Mucosa of descending colon (tissue), 3 donors: ENCODE measurements at places on chromosomes 4 and X. TPM values are rescaled to one million over a fixed set of nuclear protein-coding genes. Genes with fewer than 3 reads are reported as not detected.
A peak's percentile ranks its signal among the peaks of the same experiment; 100 is the strongest.

The CCNA2 gene
- total RNA-seq, result 18.9 TPM

The ZFP42 gene
- not detected for total RNA-seq

The UTP3 gene
- 23.4 TPM for total RNA-seq

The MXRA5 gene
- 3.3 TPM for total RNA-seq

- no peak for DNase-seq
Measured at GRCh38 chr4:146443525-146443924, 78.2 kb downstream of the SLC10A7 start.

GRCh38 chr4:117907646-117908045 is 126.6 kb upstream of the NDST3 start:
- no peak for DNase-seq

DNA sequence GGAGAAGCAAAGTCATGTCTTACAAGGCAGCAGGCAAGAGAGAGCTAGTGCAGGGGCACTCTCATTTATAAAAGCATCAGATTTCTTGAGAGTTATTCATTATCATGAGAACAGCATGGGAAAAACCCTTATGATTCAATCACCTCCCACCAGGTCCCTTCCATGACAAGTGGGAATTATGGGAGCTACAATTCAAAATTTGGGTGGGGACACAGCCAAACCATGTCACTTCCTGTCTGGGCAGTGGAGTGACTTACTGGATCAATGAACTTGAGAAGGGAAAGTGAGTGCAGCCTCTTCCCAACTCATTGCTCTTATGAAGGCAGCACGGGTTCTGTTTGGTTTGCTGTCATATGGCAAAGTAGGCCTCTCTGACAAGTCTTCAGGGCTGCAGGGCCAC is 261.8 kb upstream of the TAPT1 start:
- no peak for DNase-seq

GRCh38 chr4:77805840-77806239 is 13.3 kb downstream of the CNOT6L start:
- no peak for DNase-seq

DNA sequence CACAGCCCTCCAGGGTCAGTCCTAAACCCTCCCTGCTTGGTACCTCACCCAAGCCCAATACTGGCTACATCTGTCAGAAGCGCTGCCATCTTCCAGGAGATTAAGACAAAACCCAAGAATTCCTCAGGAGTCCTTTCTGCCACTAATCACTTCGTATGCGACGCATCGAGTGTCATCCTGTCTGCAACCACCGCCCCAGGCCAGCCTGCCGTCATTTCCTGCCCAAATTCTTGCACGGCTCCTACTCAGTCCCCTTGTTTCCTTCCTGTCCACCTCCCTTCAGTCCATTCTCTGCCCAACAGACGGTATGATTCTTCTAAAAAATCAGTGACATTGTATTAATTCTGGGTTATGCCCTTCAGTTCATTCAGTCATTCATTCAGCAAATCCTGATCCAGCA is 113.6 kb downstream of the NFKB1 start:
- peak; percentile 42 for DNase-seq

DNA sequence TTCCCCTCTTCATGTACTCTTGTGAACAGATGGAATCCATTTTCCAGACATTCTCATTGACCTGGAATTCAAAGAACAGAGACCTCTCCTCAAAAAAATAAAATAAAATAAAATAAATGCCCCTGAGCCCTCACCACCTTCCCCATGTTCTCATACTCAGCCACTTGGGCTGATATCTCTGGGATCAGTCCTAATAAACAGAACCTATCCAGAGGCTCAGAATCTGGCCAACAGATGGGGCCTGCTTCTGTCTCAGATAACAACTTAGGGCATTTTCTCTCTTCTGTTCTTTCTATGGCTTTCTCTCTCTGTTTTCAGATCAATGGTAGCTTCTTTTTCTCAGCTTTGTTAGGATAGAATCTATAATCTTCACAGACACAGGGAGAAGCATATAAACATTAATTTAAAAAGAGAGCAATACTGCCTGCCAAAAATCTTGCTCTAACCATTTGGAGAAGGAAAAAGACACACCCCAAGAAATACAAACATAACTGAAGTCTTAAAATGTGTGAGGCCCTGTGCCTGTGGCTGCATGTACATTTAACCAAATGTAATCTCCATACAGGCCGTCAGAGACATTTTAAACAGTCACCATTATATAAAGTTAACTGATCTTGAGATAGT is 907.1 kb downstream of the FAT4 start:
- DNase-seq, result no peak

DNA sequence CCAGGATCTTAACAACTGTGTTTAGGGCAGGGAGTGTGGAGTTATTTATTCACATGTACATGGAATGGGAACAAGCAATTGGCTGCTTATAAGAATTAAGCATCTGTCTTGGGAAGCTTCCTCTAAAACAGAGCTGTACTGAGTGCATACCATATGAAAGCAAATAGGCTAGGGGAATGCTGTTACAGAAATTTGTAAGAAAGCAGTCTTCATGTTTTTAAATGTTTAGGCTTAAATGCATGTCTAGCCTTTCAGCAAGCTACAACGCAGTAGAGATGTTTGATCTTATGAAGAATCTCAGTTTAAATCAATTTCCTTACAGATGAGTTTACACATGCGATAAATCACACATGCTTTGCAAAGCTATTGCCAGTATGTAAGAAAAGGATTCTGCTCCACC is 123.1 kb upstream of the MID1 start:
- no peak for DNase-seq

DNA sequence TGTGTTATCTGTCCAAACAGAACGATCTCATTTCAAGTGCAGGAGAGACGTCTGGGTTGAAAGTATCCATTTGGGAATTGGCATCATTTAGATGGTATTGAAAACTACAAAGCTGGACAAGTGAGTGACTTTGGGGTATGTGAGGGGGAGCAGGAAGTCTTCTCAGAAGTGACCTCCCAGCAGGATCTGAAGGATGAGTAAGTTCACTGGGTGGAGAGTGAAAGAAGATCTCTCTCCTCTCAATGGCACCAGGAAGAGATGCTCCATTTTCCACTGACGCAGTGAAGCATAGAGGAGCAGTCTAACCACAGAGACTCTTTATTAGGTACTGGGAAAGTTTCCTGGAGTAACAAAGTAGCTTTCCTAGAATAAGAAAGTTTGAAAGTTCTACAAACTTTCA is 161.0 kb downstream of the CPE start:
- DNase-seq, result no peak

GRCh38 chr4:171718665-171719064 is 94.5 kb upstream of the GALNTL6 start:
- DNase-seq, result no peak

DNA sequence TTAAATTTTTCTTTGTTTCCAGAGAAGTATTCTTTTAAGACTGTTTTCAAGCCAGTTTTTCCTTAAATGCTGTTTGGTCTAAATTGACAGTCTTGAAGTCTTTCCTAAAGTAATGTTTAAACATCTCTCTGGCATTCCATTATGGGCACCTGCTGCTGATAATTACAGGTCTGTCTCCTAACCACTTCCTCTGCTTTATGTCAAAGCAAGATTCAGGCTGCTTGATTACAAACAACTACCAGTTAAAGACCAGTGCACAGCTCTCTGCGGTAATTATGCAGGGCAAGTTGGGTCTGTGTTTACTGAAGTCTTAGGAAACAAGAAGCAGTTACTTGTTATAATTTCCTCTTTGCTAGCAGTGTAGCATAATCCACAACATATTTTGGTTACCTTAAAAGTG is 17.6 kb downstream of the UNC5C start:
- DNase-seq, result no peak

DNA sequence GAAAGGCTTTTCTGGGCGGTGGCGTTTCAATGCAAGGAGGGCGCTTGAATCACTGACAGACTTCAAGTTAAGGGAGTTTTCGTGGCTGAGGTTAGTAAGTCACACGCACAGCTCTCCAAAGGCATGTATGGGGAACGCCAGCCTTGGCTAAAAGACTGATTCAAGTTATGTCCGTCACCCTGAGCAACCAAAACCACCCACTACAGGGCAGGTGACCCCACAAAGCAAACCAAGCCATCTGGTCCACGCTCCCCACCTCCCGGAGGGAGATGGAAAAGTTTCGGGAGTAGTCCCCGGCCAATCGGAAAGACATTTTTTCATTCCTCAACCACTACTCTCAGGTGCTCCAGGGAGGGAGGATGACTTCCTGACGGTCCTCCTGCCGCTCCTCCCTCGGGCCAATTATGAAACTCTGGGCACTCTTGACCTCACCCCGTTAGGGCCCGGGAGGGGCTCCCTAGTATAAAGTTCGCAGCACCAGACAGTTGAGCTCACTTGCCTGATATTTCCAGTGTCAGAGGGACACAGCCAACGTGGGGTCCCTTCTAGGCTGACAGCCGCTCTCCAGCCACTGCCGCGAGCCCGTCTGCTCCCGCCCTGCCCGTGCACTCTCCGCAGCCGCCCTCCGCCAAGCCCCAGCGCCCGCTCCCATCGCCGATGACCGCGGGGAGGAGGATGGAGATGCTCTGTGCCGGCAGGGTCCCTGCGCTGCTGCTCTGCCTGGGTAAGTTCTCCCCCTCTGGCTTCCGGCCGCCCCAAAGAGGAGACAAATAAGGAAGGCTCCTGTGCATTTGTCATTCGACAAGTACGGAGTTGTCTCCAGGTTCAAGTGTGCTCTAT is at the start of gene EREG:
Gene EREG (plus strand): TSS at position 494 of the 840 bp plus-strand sequence. CDS start 164 bp downstream, at position 658.
- peak; percentile 64 for DNase-seq

DNA sequence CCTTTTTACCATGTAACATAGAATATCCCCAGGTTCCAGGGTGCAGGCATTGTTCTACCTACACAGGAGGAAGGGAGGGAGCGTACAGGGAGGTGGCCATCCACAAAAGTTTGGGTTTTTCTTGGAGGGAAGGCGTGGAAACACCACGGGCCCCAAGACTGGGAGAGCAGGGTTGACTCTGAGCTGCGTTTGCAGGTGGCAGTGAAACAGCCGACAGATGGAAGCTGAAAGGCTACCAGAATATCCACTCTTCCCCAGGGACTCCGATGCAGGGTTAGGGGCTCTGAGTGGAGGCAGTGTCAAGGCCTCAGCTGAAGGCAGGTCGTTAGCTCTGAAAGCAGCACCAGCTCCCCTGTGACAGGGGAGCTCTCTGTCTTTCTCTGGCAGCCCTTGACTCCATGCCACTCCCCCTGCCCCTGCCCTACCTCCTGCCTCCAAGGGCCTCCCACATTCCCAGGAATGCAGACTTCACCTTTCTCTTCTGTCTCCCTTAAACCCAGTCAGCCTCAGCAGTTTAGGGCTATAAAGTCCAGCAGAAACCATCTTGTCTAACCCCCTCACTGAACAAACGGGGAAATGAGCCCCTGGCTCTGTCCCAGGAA is 14.0 kb upstream of the GLOD5 start:
- no peak for DNase-seq
